ENCODE measurements at places on chromosomes 4 and X.

DNA sequence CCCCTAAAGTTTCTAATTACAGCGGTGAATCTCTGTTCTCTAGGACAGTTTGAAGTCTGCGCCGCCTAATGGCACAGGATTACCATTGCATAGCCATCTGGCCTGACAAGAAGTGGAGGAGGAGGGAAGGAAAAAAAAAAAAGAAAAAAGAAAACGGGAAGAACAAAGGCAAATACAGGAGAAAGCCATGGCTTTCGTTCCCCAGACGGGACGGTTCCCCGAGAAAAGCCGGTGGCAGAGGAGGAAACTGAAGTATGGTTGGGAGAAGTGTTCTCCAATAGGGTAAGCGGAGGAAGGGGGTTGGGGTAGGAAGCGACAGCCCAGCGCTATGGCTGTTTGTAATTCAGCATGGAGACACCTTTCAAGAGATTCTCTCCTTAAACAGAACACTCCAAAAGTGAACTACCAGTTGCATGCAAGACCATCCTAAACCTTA, 80.8 kb downstream of the HMGN5 start:
- peak; percentile 60 for DNase-seq

- DNase-seq: peak; percentile 1
Measured at GRCh38 chrX:31201503-31201902, 129.7 kb upstream of the FTHL17 start.

DNA sequence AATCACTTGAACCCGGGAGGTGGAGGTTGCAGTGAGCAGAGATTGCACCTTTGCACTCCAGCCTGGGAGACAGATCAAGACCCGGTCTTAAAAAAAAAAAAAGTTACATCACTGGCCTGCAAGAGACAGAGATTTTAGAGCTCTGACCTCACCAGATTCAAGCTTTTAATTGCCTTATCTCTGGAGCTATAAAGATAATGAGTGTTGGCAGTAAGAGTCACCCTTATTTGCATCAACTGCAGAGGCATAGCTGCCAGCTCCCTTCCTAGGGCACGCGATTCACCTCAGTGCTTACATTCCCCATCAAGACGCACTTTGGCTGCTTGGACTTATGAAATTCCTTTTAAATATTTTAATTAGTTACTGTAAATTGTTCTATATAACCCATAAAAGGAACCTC, 12.5 kb upstream of the SPATA4 start:
- DNase-seq: no peak

DNA sequence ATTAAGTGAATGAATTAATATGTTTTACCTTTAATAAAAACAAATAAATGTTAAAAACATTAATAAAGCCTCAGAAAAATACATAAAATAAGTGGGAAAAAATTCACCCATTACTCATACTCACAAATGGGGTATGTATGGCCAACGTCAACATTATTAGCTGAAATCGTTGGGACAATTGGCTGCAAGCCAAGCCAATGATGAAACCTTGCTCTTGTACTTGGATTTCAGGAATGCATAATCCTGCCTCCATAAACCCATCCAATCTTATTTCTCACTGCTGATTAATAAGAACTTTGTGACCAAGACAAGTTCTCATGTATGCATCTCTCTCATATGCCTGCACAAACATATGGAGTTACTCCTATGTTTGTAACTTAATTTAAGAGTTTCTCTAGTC, 35.3 kb upstream of the ADAMTS3 start:
- DNase-seq: no peak

GRCh38 chrX:63746278-63746677, 38.7 kb downstream of the ARHGEF9 start:
- DNase-seq: peak; percentile 37

- DNase-seq: no peak
Measured at GRCh38 chrX:104193485-104193884, 27.2 kb downstream of the FAM199X start.

DNA sequence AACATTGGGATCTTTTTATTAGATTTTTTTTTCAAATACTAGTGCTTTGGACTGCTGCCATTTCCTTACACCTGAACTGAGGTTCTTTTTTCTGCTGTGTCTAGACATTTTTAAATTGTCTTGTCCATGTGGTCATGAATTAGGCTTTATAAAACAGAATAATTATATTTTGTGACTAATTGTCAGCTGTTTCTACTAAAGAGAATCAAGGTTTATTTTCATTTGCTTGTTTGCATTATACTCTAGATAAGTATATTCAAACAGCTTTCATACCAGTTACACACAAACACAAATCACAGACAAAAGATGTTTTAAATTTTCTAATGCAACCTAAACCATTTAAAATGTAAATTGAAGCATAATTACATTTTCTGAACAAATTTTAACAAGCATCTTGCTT, 194.7 kb downstream of the GALNTL6 start:
- no peak for DNase-seq

GRCh38 chr4:16055873-16056272, 27.9 kb downstream of the PROM1 start:
- no peak for DNase-seq

DNA sequence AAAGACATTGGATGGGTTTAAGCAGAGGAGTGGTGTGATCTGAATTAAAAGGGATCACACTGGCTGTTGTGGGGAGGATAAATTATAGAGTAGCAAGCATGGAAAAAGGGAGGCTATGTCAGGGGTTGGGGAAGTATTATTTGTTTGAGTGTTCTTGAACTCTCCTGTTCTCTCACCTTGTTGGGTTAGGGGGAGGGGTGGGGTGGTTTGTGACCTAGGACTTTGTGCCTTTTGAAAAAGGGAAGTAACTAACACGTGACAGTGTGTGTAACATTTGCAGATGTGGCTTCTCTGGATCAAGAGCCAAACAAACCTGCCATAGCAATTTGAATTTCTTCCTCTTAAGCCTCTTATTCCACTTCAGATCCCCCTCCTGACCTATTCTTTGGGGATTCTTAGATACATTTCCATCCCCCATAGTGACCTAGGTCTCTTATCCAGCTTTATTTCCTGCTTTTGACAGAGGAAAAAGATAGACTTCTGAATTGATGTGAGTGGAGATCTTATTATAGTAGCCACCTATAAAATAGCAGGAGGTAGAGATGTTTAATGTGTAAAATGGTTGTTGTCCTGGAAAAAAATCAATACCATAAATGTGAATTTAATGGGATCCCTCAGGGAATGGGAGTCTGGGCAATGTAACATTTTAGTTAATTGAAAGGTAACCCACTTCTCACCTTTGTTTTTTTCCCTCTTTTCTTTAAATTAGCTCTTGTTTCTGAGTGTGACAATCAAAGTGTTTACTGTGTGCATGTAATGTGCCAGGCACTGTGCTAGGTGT, 120.4 kb downstream of the CT47B1 start:
- no peak for DNase-seq

- DNase-seq: no peak
Measured at GRCh38 chr4:185099024-185099682, 43.9 kb upstream of the SLC25A4 start.

DNA sequence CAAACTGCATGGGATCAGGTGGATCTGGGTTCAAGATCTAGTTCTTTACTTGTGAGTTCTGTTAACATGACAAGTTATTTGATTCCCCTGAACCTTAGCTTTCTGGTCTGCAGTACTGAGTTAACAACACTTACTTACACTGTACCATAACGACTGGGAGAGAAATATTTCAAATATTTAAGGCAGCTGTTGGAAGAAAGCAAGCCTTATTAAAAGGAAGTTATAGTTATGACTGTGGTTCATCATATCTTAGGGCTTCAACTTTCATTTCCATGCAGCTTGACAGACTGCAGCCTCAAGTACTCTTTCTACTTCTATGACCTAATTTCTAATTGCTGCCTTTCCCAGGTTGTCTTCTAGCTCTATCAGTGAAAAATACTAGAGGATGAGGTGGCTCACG, 40.0 kb upstream of the PDGFRA start:
- no peak for DNase-seq

DNA sequence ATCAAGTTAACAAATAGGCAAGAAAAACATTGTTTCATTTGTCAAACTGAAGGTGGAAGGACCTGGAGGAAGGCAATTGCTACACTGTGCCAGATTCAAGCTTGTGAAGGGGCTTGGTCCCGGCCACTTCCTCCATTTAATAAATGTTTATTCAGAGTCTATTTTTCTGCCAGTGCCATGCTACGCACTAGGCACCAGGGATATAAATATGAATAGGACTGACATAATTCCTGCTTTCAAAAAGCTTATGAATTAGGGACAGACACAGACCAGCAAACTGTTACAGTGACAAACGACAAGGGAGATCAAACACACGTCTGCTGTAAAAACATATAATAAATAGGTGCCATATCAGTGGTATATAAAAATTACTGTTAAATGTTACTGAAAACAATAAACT, 571 bp downstream of the TLR6 start:
- no peak for DNase-seq

- no peak for DNase-seq
Measured at GRCh38 chr4:8282134-8282641, 12.6 kb downstream of the HTRA3 start.

DNA sequence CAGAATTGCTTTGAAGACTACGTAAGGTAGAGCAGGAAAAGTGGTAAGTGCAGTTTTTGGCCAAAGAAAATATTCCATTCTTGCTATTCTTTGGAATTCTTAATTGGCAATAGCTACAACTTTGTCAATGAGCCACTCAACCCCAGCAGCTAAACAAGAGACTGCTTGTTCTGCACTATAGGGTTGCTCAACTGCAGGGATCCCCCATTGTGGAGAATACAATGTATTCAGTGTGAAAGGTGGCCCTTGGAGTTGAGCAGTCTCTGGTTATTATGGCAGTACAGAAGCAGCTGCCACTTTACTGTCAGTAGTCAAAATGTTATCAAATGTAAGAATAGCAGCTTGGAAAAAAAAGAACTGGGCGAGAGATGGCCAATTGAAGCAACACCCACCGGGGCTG, 808.7 kb downstream of the CENPC start:
- DNase-seq: no peak

DNA sequence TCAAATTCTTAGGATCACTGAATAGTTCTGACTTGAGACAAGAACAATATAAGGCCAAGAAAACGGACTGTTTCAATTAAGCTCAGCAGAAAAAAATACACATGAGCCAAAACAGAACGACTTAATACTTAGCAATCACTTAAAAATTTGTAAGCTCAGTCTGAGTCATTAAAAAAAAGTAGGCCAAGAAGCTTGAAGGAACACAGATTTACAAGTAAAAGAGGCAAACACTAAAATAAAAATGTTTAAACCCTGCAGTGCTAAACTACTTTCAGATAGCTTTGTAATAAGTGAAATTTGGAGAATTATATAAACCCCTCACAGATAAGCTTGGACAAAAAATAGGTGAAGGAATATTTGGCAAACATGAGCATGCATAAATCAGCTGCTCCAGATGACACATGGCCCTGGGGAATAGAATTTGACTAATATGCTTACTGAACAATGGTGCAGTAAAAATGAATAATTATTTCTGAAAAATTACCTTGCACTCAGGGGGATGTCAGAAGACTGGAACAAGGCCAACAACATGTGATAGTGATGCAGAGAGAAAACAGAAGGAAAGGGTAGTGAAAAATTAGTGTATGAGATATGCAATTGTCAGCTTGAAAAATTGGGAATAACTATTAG, 49.6 kb downstream of the LNX1 start:
- peak; percentile 84 for DNase-seq

- no peak for DNase-seq
Measured at GRCh38 chr4:103645991-103646390, 73.8 kb downstream of the TACR3 start.
